ENCODE measurements at places on chromosomes 4 and X. TPM values are rescaled to one million over a fixed set of nuclear protein-coding genes. Genes with fewer than 3 reads are reported as not detected.

INTU gene
- 8.8 TPM for total RNA-seq

DNA sequence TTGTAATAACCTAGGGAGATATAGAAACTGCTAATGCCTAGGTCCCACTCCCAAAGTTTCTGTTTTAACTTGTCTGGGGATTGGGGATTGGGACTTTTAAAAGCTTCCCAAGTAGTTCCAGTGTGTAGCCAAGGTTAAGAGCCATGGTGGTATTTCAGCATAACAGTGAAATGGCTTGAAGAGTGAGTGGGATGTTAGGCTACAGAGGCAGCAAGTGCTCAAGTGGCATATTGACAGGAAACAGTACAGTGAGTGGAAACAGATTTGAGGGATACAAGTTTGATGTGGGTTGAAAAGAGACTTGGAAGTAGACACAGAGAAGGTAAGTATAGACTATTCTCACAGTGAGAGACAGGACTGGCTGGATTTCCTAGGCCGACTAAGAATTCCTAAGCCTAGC, 217.6 kb upstream of the CNKSR2 start:
- H3K4me1 ChIP-seq: no peaks in the 10 kb centered on the region
- H3K27ac ChIP-seq: no peak overlapping the region
- no peak for DNase-seq

PPP2R2C gene
- total RNA-seq: 0.35 TPM

DNA sequence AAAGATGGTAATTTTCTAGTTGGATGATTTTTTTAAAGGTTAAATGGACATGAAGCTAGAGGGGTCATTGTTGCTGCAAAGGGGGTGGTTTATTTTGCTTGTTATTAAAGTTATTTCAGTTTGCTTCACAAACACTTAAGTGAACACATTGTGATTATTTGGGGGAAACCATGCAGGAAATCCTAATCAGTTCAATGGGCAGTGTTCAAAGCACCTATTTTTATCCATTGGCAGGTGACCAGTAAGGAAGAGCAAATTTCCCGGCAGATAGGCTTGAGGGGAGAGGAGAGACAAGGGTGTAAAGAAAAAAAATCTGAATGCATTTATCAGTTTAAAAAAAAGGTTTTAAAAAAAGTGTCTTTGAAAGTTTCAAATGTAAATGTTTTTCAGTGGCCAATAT, 17.6 kb downstream of the GPR174 start:
- no peak overlapping the region for H3K4me3 ChIP-seq
- no peaks in the 10 kb centered on the region for H3K36me3 ChIP-seq
- no peak overlapping the region for H3K27ac ChIP-seq
- no peaks in the 10 kb centered on the region for H3K4me1 ChIP-seq
- H3K27me3 ChIP-seq: no peaks in the 10 kb centered on the region

All from left lung (tissue), 14 donors.